ENCODE measurements at places on chromosomes 6 and 20. TPM values are rescaled to one million over a fixed set of nuclear protein-coding genes. Genes with fewer than 3 reads are reported as not detected.

GRCh38 chr6:100663219-100663863 is 198.6 kb upstream of the SIM1 start:
- no peak for DNase-seq

GRCh38 chr6:90216072-90216977 is 80.3 kb downstream of the BACH2 start:
- no peak for DNase-seq

DNA sequence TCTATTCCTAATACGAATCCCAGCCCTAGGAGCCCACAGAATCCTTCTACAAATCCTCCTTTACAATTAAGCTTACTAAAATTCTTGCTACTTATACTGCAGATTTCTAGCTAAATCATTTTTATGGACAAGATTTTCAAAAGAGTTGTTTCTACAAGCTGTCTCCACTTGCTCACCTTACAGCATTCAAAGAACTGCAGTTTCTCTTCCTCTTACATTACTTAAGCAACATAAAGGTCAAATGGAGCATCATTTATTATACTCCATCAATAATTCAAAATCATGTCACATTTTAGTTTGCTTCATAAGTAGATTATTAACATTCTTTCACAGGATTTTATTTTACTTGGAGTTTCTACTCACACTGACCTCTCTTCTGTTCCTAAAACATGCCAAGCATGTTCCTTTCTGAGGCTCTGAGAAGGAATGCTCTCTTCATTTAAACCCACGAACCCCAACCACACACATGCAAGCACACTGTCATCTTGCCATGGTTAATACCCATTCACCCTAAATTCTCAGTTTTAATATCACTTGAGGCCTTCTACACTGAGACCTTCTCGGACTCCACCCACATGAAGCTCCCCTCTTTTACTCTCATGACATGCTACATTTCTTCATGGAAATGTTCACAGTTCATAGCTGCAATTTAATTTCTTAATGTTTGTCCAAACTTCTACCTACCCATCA is 388.2 kb downstream of the TBC1D32 start:
- no peak for DNase-seq

DNA sequence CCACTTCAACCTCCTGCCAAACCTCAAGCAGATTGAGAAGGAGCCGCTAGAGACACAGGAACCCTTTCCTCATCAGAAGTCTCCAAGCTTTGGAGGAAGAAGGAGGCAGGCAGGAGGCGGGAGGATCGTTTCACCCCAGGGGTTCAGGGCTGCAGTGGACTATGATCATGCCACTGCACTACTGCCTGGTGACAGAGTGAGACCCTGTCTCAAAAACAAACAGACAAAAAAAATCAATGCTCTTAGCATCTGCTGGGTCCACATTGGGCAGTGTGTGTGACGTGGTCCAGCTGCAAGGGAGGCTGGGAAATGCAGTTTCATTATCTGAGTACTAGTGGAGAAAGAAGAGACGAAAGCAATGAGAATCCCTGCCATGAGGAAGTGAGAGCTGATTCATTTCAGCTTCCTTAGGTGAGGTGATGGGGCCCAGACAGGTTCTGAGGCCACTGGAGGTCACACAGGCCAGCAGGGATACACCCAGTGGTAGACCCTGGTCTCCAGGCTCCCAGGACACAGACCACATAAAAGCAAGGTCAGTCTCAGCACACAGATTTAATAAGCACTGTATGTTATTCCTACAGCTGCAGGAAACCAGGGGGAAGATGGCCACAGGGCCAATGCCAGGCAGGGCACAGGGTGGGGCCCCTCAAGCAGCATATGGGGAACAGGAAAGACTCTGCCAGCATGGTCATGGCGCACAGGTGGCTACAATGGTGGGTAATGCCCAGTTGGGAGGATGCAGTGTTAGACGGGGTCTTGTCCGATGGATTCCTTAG is 4.3 kb downstream of the GFRA4 start:
- DNase-seq, result no peak

DNA sequence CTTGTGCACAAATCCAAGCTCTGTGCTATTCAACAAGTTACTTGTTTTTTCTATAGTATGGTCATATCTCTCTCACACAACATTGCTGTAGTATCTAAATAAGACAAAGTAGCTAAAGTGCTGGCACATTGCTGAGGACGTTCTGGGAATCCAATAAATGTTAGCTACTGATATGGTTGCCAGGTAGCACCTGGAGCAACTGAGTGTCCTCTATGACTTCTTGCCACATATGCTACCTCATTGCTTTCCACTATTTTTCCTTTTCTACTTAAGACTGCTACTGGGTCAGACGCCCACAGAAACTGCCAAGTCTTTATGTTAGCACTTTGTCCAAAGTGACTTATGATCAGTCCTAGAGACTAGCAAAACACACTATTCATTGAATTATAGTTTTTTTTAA is 85.3 kb downstream of the SYCP2 start:
- no peak for DNase-seq

DNA sequence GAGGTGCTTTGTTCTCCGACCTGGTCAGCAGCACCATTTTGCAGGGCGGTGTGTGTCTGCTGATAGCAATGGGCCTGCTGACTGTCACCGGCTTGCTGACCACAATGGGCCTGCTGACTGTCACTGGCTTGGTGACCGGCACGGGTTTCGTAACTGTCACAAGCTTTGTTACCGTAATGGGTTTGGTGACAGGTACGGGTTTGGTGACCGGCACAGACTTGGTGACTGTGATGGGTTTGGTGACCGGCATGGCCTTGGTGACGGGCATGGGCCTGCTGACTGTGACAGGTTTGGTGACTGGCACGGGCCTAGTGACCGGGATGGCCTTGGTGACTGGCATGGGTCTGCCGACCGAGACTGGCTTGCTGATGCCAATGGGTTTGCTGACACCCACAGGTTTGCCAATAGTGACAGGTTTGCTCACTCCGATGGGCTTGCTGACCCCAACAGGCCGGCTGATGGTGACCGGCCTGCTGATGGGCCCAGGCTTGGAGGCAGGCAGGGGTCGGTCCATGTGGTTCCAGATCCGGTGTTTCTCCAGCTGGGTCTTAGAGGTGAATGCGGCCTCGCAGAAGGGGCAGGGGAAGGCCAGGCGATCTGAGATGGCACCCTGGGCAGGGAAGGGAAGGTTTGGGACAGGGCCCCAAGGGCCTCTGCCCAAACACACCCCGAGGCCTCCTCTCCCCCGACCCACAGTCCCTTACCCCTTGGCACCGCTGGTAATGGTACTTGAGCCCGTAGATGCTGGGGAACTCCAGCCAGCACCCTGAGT is 3.4 kb downstream of the ZNF512B start:
- DNase-seq, result no peak

GRCh38 chr20:62470001-62470400 is 5.8 kb downstream of the GATA5 start:
- DNase-seq, result no peak

GRCh38 chr6:165849534-165850430 is 186.7 kb upstream of the PDE10A start:
- no peak for DNase-seq

- peak; percentile 64 for DNase-seq
Measured at GRCh38 chr6:5208057-5208456, 52.7 kb downstream of the LYRM4 start.

- no peak for DNase-seq
Measured at GRCh38 chr6:498795-499231, 107.3 kb downstream of the IRF4 start.

DNA sequence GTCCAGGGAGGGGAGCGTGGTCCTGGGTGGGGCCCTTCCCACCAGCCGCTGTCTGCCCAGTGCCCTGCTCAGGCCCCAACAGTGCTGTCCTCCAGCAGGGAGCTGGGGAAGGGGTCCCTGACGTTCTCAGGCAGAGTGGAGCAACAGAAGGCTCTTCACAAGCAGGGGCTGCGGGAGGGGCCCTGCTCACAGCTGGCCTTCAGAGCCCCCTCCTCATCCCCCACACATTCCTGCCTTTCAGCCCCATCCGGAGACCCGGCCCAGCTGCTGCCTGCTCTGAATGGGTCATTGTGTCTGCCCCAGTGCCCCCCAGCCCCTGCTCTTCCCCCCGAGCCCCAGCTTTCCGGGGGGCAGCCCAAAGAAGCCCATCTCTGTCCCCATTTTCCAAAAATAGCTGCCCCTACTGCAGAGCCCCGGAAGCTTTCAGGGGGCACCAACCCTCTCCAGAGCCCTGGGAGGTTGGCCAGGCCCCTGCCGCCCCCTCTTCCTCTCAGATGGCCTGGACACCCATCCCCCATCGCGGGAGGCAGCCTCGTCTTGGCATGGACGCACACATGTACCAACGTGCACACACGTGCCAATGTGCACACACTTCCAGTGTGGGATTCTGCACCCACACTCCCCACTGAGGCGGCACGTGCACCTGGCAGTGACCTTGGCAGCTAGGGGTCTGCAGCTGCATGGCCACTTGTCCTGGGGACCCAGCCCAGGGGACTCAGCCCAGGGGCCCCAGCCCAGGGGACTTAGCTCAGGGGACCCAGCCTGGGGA is 3.7 kb downstream of the COL20A1 start:
- no peak for DNase-seq

- DNase-seq, result no peak
Measured at GRCh38 chr6:112372226-112372806, 25.2 kb downstream of the RFPL4B start.

GRCh38 chr6:149567194-149567586 is 1.0 kb downstream of the GINM1 start:
- DNase-seq, result no peak

- DNase-seq, result no peak
Measured at GRCh38 chr6:113488061-113488460, 369.1 kb upstream of the MARCKS start.

- peak; percentile 2 for DNase-seq
Measured at GRCh38 chr6:53761036-53761435, 33.8 kb upstream of the LRRC1 start.

- no peak for DNase-seq
Measured at GRCh38 chr6:117540670-117541069, 58.2 kb downstream of the DCBLD1 start.

GRCh38 chr6:13915561-13916229 is 9.1 kb upstream of the RNF182 start:
- no peak for DNase-seq

- peak; percentile 61 for DNase-seq
Measured at GRCh38 chr6:5208471-5208971, 52.2 kb downstream of the LYRM4 start.

DNA sequence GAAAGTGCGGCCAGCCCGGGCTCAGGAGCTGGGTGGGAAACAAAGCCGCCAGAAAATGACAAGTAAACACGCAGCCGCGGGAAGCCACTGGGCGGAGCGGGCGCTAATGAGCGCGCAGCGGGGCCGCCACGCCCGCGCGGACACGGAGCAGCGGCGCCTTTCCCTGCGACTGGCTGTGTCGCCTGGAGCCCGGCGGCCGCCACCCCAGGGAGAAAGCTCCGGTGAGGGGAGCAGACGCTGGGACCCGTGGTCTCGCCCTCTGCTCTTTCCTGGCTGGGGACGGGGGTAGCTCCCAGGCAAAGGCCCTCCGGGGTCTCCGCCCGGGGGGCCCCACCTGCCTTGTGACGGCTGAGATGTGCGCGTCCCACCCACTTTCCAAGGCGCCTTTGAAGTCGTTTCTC is 54.9 kb downstream of the PRR18 start:
- no peak for DNase-seq

DNA sequence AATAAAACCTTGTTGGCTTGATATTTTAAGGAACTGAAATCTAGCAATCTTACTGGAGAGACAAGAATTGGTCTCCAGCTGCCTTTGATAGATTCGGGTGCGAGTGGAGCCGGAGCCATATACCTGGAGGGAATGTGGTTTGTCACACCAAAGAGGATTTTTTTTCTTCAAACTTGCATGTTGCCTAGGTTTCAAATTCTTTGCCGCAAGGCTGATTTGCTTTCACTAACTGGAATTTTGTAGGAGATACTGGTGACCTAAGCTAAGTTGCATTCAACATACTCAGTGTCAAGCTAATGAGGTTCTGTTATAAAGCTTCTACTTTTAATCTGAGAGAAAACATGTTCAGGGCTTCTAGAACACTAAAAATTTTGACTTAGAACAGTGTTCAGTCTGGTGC is 39.7 kb upstream of the ASIP start:
- DNase-seq, result no peak

DNA sequence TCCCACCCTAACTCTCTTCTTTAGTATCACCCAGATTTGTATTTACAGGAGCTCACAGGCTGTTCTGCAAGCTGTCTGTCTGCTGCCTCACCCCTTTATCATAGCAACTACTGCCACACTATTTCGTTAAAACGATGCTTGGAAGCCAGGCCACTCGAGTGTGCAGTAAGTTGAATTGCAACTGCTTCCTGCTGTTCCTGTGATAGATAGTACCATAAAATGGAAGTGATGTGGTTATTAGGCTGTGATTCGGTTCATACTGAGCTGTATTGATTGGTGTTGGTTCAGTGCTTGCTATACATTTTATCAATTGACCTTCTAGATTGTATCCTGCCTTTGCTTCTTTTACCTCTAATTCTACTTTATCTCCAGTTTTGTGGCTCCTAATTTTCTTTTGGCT is 325.4 kb downstream of the RNF144B start:
- no peak for DNase-seq

- DNase-seq, result no peak
Measured at GRCh38 chr6:76694795-76695194, 622.3 kb upstream of the IMPG1 start.

- no peak for DNase-seq
Measured at GRCh38 chr6:92023410-92023966, 1395.9 kb downstream of the EPHA7 start.

DNA sequence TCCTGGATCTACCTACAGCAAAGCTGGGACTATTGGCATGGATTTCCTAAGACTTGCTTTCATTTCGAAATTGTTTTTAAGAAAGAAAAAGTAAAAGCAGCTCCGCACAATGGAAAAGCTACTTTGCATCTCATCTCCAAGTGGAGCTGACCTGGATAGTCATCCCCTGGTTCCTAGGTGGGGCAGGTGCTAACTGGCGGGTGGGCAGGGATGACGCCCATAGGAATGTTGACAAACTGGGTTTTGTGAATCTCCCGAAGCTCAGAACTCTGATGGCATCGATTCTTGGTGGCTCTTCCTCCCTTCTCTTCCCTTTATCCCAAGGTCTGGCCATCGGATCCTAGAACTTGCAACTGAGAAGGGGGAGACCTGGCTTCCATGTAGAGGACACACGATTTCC is 12.4 kb upstream of the EZR start:
- no peak for DNase-seq

RAB44 gene
- polyA plus RNA-seq, result 0.07 TPM

MAFB gene
- 11.2 TPM for polyA plus RNA-seq

UCKL1 gene
- polyA plus RNA-seq, result 59.8 TPM

MATN4 gene
- polyA plus RNA-seq, result 0.34 TPM

ZSWIM3 gene
- polyA plus RNA-seq, result 4.0 TPM

PBOV1 gene
- not detected for polyA plus RNA-seq

ADGRG6 gene
- polyA plus RNA-seq, result 11.0 TPM

SGK2 gene
- polyA plus RNA-seq, result 6.3 TPM

UBR2 gene
- 18.6 TPM for polyA plus RNA-seq

SALL4 gene
- polyA plus RNA-seq, result 0.16 TPM

LY86 gene
- not detected for polyA plus RNA-seq

ZNF311 gene
- 1.9 TPM for polyA plus RNA-seq

HS3ST5 gene
- polyA plus RNA-seq, result not detected
